MCF 10A (cell line): ENCODE measurements at places on chromosomes 6 and 20. TPM values are rescaled to one million over a fixed set of nuclear protein-coding genes. Genes with fewer than 3 reads are reported as not detected.

GRCh38 chr20:24066076-24066700, 77.6 kb upstream of the GGTLC1 start:
- DNase-seq, result no peak

- DNase-seq, result no peak
These were observed 60.7 kb downstream of the MRPL14 start for GRCh38 chr6:44066394-44067172.

GRCh38 chr6:45836984-45837383, 178.7 kb downstream of the CLIC5 start:
- DNase-seq, result no peak

C6orf163 gene
- total RNA-seq, result 1.0 and 2.6 TPM in 2 replicates

DNA sequence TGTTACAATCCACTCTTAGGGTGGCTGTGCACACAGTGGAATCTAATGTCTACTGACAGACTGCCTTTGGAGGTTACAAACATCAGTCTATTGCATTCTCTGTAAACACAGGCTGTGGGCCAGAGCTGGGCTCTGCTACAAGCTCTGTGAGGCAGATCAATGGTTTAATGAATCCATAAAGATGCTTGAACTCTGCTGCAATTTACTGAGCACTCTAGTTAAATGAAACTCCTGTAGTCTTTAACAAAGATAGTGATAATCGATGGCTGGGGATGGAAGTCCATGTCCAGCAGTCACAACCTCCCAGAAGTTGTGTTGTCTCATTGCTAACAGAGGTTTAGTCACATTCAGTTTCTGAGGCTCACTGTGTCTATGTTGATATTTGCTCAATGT, 50.5 kb downstream of the SOBP start:
- no peak for DNase-seq

HLA-DRA gene
- total RNA-seq, result not detected in 2 replicates

BMP5 gene
- not detected in 2 replicates for total RNA-seq

DNA sequence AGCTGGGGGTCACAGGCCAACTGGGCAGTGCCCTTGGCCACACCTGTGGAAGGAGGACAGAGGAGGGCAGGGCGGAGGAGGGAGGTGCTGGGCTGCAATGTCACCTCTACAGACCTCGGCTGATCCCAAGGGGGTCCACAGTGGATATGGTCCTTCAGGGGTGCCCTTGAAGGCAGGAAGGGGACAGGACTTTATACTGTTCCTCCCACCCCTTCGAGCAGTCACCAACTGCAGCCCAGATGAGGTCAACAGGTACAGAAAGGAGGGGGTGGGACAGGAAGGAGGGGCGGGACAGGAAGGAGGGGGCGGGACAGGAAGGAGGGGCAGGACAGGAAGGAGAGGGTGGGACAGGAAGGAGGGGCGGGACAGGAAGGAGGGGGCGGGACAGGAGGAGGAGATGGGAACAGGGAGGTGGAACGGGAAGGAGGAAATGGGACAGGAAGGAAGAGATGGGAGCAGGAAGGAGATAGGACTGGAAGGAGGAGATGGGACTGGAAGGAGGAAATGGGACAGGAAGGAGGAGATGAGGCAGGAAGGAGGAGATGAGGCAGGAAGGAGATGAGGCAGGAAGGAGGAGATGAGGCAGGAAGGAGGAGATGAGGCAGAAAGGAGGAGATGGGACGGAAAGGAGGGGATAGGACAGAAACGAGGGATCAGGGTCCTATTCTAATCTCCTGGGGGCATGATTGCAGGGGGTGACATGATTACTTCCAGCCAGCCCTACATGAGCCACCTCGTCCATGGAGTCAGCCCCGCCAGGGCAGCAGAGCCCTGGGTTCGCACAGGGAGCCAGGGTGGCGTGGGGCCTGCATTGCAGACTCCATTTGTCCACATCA, 19.4 kb upstream of the MRGBP start:
- peak; percentile 79 for DNase-seq

ADISSP gene
- 37.8 and 58.8 TPM in 2 replicates for total RNA-seq

GRCh38 chr6:137044366-137045221, at the start of gene IL20RA:
Gene IL20RA (minus strand): TSS chr6:137044965. CDS start chr6:137044728, 237 bp downstream.
- peak; percentile 36 for DNase-seq

DNA sequence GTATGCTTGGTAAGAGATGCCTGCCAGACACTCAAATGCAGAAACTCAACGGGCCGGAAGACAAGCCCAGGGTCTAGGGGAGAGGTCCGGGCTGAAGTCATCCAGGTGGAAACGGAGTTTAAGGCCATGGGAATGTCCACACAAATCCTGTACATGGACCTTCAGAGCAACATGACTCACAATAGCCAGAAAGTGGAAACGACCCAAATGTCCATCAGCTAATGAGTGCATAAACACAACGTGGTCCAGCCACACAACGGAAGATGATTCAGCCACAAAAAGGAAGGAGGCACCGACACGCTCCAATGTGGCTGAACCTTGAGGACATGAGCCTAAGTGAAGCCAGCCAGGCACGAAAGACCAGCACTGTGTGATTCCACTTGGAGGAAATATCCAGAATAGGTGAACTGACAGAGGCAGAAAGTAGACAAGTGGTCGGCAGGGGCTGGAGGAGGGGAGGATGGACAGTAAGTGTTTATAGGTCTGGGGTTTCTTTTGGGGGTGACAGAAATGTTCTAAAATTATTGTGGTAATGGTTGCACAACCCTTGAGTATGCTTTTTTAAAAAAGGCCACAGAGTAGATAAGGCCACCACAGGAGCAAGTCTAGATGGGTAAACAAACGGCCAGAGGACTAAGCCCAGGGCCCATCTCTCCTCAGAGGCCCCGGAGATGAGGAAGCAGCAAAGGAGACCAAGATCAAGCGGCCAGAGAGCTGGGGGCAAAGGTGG, 105.6 kb downstream of the PREX1 start:
- DNase-seq, result peak; percentile 16

DNA sequence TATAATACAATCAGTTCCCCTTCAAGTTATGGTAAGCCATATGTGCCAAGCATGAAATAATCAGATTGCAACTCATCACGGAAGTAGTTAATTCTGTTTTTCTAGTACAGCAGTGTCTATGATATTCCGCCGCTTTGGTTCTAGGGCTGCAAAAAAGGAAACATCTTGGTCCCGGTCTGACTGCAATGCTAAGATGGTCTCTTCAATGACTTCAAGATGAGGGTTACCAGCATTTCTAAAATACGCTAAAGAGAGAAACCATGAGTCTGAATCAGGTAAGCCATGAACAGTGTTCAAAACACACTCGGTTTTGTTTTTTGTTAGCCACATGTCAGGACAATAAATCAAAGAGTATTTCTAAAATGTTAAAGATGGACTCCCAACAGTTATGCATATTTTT, 3.2 kb upstream of the ANKRD60 start:
- peak; percentile 26 for DNase-seq

DNA sequence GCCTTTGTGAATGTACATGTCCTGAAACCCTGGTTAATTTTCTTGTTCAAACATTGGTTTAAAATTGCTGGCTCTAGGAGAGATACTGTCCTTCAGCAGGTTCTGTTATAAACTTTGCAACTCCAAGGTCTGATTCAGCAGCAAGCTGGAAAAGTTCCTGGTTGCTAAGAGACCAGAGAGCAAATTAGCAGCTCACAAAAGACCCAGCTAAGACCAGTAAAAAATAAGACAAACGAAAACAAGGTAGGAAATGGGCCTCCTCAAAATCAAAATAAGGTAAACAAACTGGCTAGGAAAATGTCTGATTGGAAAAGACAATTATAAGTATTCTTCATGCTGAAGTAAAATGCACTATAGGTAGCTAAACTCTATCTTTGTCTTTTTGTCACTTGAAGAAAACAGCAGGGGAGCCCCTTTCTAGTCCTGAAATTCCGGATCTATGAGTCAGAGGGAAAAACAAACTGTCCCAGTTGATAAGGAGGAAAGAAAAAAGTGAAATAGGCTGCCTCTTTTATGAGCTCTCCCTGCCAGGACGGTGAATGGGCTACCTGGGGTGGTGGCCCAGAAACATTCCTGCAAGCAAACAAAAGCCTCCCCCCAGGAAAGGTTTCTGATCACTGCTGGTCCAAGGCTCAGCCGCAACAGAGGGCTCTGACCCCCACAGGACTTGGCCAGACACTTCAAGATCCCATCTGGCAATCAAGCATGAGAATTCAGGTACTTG, 41.6 kb downstream of the UNC5CL start:
- peak; percentile 16 for DNase-seq

GRCh38 chr6:113707194-113707593, 150.0 kb upstream of the MARCKS start:
- no peak for DNase-seq

- DNase-seq, result no peak
These were observed 187.7 kb downstream of the SOD2 start for GRCh38 chr6:159505140-159505922.

DNA sequence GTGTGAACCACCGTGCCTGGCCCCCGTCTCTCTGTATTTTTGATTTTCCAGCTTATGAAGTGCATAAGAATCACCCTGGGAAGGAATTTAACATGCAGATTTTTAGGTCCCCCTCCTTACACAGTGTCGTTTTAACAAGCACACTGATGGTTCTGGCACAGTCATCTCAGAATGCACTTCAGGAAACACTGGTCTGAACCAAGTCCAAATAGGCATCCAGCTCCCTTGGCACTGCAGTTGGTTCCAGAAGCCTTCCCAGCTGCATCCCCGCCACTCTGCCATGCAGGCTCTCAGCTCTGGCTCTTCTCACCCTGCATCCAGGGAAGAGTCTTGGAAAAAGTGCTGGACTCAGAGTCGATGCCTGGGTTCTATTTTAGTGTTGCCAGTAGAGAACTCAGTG, 20.1 kb downstream of the RIPOR2 start:
- no peak for DNase-seq

- DNase-seq, result peak; percentile 60
These were observed 39.1 kb upstream of the ARHGAP18 start for GRCh38 chr6:129748901-129749748.

KCNB1 gene
- 2.8 and 3.0 TPM in 2 replicates for total RNA-seq

BPIFB2 gene
- not detected in 2 replicates for total RNA-seq

DNA sequence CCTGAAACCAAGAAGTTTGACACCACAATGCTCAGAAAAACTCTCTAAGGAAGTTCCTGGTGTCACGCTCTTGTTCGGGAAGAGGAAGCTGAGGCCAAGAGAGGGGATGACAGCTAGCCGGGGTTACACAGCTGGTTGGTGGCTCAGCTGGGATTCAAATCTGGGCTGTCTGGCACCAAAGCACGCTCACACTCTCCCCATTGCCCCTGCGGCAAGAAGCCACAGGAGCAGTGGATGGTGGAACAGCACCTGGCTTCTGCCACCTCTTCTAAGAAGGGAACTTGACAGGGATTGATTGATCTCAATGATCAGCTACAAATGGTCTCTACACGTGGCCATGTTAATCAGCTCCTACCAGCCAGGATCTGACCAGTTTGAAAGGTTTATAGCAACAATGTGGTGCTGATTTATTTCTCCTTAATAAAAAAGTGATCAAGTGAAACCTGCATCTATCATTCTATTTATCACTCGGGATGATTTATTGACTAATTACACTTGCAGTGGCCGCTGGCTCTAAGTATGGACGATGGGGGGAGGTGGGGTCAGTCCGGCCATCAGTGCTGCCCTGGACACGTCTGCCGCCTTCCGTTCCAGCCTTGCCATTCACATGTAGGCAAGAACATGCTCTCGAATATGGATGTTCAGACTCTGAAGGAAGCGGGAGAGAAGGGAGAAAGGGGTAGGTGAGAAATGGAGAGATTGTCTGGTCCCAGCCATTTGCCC, 71.9 kb upstream of the TOP1 start:
- no peak for DNase-seq

DNA sequence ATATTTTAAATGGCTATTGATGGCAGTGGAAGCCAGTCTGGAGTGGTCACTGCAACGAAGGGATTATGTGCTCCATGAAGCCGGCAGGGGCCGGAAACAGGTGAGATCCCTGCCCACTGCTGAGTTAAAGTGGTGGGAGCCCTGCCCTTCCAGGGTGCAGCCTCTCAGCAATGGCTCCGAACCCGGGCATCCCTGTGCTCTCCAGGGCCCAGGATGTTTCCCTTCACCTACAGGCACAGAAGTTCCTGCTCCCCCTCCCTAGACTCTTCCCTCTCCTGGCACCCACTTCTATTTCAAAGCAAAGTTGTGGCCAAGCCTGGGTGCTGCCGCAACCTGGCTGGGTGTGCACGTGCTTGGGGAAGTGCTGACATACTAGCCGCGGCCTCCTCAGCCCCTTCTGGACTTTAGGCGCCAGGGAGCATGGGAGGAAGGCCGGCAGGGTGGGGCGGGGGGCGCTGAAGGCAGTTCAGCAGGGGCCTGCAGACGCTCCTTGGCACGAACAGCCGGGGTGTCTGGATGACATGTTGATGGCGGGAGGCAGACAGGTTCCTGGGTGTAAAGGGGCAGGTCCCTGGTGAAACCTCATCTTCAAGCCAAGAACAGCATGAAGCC, 452.3 kb downstream of the HTR1B start:
- no peak for DNase-seq

CAP2 gene
- 12.3 and 14.3 TPM in 2 replicates for total RNA-seq

PRR18 gene
- 0.12 TPM in 1 of 2 replicates, not detected in the other for total RNA-seq

DNA sequence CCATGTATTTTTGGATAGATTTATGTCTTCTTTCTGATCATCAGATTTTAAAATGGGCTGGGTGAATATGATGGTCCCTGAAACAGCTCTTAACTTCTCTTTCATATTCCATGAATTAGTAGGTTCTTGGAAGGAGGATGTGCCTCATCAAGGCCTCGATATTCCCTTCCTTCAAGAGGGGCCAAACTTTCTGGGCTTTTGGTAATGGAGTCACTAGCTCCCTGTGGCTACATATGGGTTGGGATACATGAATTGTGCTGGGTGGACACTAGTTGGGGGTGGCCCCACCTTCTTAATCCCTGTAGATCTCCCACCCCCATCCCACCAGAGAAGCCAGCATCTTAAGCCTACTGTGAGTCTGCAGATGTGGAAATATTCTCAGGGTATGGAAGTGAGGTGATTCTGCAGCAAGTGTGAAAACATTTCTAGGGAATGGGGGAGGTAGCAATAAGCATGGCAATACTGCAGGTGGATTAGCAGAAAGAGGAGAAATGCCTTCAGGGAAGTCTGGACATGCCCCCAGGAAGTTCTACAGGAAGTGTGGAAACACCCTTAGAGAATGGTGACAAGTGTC, 2.2 kb downstream of the TP53INP2 start:
- DNase-seq, result no peak

- no peak for DNase-seq
These were observed 155.2 kb upstream of the DTNBP1 start for GRCh38 chr6:15818044-15818443.

GRCh38 chr6:143700684-143701348, 23.1 kb downstream of the PHACTR2 start:
- DNase-seq, result no peak
